ENCODE measurements at places on chromosomes 3 and 15.

- no peak for DNase-seq
Observed at GRCh38 chr15:41789236-41789635, 15.0 kb downstream of the MAPKBP1 start.

DNA sequence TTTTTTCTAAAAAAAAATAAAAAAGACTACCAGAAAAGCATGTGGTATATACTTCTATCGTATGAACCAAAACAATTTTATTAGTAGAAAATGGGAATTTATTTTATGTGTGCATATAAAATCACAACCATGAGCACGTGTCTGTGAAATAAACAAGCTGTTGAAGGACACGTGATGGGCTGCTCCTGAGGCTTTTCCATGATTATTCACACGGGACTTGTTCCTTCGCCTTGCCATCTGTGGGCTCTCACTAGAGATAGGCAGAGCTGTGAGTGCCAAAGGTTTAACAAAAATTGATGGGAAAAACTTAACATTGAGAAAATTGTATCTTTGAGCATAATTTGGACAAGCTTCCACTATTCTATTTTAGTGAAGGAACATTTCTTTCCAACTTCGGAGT is 12.4 kb upstream of the ETV5 start:
- DNase-seq = no peak

DNA sequence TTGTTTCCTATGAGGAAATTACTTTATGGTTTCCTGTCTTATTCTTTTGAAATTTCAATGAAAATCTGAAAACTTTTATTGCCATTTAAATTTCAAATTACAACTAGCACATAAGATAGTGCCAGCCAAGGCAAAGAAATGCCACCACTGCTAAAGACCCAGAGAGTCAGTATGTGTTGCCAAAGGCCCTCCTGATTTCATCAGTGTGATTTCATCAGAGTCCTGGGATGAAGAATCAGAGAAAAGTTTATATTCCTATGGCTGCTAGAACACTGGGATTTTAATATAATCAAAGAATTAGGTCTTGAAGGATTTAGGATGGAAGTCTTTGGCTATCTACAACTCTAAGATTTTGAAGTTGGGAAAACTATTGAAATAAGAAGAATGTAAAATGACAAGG is 434.2 kb upstream of the CCDC54 start:
- no peak for DNase-seq

DNA sequence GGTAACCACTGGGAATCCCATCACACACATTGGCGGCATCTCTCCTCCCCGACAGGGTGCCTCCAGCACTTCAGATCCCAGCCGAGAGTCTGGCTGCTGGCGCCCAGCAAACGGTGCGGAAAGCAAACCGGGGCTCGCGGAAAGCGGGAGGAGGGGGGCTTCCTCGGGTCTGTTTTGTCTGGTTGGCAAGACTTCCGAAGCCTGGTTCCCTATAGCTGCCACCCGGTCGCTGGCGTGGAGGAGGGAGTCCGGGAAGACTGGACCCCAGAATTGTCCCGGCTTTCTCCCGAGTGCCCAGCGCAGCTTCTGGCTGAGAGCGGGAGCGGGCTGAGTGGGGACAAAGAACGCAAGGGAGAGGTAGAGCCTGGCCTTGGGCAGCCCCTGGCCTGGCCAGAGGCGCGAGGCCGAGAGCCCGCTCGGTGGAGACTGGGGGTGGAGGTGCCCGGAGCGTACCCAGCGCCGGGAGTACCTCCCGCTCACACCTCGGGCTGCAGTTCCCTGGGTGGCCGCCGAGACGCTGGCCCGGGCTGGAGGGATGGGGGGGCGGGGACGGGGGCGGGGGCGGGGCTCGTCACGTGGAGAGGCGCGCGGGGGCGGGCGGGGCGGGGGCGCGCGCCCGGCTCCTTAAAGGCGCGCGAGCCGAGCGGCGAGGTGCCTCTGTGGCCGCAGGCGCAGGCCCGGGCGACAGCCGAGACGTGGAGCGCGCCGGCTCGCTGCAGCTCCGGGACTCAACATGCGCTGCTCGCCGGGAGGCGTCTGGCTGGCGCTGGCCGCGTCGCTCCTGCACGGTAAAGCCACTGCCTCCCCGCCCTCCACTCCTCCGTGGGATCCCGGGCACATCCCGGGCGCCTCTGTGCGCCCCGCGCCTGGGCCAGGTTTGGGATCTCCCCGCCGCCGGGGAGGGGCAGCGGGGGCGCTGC is at the start of gene CHRNA7:
Gene CHRNA7 (plus strand): TSS at position 654 of the 920 bp plus-strand sequence. CDS start 80 bp downstream, at position 734.
- DNase-seq = no peak

DNA sequence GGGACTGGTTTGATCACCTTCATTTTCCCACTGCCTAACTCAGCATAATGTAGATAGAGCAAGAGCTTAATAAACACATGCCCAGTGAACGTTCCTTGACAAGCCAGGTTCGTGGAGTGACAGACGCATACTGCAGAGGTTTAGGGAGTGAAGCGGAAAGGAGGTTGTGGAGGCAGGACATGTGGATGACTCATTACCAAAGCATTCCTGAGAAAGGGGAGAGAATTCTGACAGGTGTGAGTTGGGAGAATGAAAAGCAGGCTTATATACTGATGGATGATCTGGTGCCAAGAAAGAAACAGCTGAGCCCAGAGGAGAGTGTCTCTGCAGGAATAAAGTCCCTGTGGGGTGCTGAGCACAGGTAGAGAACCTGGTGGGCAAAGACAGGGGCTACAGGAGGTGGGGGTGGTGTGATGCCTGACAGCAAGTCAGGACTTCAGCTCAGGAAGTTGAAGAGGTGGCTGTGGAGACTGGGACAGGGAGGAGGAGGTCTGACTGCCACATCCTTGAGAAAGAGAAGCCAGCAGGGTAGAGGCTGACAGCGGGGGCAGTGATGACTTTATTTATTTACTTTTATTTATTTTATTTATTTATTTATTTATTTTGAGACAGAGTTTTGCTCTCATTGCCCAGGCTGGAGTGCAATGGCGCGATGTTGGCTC is 2.4 kb upstream of the RPL29 start:
- DNase-seq = no peak

DNA sequence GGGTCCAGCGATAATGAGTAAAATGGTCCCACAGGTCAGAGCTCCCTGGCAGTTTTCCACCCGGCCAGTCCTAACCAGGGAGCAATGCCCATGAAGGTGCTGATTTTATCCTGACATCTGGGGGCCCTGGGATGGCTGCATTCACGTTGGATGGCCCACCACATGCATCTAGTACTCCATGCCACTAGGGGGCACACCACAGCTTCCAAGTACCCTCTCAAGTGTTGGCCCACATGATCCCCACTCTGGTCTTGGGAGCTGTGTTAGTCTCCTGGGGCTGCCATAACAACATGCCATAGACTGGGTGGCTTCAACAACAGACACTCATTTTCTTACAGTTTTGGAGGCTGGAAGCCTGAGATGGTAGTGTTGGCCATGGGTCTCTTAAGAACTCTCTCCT is 225.5 kb downstream of the SLCO3A1 start:
- DNase-seq = no peak

DNA sequence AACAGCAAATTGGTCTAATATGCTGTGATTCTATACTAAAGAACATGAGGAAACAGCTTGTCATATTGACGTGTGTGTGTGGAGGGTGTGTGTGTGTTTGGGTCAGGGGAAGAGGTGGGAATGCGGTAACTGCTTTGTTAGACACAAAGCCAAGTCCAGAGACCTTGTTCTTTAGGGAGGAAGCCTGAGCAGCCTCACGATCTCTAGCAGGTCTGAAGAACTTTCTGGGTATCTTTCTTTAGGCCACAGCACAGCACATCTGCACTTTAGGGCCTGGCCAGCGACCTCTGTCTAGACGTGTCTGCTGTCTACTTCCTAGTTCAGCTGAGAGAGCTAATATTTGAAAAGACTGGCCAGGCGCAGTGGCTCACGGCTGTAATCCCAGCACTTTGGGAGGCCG is 220.0 kb upstream of the TPRG1 start:
- no peak for DNase-seq

- DNase-seq = no peak
Observed at GRCh38 chr3:172082820-172083513, 43.6 kb downstream of the FNDC3B start.

DNA sequence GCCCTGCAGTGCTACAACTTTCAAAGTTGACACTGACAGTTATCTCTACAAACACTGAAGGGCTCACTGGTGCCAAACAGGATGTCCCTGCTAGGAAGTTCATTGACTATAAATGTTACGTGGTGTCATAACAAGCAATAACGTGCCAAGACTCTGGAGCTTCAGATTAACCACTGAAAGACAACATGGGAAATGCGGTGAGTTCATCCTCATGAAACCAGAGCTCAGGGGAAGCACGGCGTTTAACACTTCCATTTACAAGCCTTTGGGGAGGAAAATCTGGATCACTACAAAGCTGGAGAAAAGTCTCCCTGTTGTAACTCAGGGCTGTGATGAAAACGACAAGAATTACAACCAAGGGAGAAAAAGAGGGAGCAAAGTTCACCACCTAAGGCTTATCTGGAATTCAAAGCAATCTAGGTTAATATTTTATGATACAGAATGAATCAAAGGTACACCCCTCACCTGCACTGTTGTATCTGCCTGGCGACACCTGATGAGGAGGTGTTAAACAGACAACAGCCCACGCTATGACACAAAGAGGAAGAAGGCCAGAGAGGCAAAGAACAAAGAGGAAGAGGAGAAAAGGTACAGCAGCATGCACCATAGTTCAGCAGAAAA is 27.0 kb downstream of the SHQ1 start:
- DNase-seq = no peak

- no peak for DNase-seq
Observed at GRCh38 chr3:73926360-73927202, 301.8 kb upstream of the PDZRN3 start.

DNA sequence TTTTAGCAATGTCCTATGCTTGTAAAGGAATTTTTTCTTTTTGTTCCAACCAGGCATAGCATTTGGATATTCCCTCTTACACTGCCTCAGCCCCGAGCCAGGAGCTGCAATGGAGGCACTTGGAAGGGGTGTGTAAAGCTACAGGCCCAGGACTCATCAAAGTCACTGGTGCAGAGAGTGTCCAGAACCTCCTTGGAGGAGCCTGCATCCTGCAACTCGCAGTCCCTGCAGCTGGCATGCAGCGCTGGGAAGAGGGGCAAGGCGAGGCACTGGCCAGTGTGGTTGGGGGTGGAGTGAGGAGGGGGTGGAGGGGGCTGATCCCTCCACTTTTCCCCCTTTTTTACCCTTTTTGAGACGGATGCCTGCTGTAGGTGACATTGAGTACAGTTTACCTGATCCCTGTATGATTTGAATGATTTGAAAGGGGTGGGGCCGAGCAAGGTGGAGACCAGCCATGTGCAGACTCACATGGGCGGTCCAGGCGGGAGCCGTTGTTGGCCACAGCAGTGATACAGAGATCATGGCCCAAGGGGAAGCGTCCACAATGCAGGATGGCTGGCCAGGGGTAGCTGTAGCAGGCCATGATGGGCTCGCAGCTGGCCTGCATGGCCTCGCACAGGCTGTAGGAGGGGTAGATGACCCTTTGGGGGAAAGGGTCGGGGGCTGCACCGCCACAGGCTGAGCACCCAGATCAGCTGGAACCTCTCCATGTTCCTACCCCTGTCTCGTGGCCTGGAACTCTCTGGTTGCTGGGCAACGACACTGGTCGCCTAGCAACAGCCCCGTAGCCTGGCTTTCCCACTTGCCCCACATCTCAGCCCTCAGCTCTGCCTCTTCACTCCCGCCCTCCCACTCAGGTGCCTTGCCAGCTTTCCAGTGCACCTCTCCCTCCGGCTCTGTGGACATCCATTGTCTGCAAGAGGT is 7.9 kb downstream of the P4HTM start:
- DNase-seq = no peak

DNA sequence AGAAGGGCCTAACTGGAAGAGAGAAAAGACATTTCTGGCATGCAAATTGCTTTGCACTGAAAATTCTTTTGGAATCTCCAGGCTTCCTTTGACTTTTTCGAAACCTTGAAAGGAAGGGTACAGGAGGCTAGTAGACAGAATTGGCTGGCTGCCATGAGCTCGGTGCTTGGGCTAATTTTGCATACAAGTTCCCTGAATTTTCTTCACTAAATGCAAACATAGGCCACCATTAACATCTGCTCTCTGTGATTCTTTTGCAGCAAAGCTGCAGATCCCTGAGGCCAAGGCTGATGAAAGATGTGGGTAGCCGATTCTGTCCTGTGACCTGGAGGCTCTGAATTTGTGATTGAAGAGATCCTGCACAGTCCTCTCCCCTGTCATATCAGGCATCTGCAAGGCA is 247.8 kb upstream of the MCTP2 start:
- no peak for DNase-seq

- no peak for DNase-seq
Observed at GRCh38 chr15:100461049-100461448, 67.7 kb downstream of the CERS3 start.

GRCh38 chr3:121529308-121529707 is 16.5 kb downstream of the POLQ start:
- peak; percentile 29 for DNase-seq

DNA sequence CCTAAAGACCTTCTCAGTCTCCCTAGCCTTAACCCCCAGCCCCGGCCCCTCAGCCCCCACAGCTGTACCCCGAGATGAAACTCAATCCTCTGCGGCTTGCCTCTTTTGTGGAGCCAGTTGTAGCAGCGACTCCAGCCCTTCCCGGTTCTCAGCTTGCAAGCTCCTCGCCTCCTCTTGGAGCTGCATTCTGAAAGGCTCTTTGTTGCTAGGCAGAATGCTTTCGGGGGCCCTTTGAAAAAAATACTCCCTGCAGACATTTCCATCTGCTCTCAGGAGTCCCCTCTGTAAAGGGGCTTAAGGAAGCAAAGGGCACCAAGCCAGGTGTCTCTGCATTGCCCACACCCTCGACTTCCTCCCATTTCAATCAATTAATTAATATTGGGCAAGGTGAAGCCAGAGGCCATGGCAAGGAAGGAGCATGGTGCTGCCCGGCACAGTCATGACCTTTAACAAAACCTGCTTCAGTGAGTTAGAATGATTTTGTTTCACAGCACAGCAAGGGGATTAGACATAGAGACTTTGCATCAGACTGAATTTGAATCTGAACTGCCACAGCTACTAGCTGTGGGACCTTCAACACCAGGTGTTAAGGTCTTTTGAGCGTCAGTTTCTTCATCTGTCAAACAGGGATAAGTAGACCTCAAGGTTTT is 65.5 kb downstream of the SRGAP3 start:
- no peak for DNase-seq

DNA sequence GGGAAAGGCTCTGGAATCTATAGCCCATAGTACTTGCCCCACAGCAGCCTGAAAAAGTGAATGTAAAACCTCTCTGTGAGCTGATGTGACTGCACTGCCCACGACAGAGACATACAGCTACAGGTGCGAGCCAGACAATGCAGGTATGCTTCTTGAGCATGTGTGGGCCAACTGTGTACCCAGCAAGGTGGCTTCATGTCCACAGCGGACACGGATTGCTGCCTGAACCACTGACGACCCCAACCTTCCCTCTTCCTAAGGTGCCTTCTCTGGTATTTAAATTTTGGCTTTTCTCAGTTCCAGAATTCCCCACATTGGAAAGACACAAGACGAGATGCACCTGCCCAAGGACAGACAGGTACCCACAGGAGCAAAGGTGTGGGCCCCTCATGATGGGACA is 65.8 kb downstream of the SCN5A start:
- DNase-seq = no peak

- no peak for DNase-seq
Observed at GRCh38 chr3:23086331-23086730, 116.8 kb upstream of the UBE2E2 start.

All from HCEC 1CT (cell line).